ENCODE measurements at places on chromosomes 2 and 18.
A peak's percentile ranks its signal among the peaks of the same experiment; 100 is the strongest.

DNA sequence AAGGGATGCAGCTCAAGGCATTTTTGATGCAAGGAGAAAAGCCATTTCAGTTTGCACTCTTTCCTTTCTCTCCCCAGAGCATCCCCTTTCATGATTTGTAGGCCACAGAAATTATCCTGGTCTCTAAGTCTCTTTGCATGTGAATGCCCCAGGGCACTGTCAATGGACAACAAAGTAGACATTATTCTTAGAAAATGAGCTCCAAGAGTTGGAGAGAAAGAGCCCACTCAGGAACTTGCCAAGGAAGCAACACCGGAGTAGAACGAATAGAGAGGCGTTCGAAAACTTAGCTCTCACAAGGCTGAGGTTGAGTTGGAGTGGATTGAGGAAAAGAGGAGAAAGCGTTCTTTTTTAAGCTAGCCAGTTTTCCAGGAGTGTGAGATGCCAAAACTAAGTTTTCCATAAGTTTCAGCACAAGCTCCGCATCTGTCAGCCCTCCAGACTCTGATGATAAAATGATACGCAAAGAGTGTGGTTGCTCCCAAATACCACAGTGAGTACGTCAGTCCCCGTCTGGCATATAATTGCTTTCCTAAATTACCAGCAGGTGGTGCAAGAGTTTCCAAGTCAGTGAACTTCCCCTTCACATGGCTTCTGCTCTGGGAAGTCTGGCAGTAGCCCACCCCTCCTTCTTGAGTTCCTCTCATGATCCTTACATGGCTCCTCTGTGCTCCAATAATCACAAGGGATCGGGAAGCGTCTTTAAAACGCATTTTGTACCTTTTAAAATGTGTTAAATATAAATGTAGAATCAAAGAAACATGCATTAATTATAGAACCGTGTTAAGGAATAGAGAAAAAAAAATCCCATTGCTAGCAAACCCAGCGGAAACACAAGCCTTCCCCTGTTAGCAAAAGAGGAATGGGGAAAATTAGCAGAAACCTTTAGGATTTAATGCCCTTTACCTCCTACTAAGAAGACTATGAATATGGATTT is 1060.6 kb upstream of the FANCL start:
- peak; percentile 43 for DNase-seq

DNA sequence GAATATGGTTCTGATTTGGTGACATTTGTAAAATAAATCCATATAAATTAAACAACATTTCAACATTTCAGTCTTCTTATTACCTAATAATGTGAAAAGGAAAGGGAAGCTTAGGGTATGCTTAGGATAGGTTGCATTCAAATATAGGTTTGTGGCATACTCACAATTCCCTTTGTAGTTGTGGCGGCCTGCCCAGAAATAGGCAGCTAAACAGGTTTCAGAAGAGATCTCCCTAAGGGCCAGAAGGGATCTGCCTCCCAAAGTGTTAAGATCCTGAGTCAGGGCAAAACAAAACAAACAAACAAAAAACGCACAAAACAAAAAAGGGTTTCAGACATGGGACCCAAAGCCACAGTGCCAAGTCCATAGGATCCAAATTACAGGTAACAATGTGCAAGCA is 41.4 kb upstream of the TCF7L1 start:
- no peak for DNase-seq

GRCh38 chr18:62566199-62566598 is 43.4 kb downstream of the ZCCHC2 start:
- no peak for DNase-seq

- DNase-seq = no peak
These were observed 459.4 kb upstream of the UBE2E3 start for GRCh38 chr2:180520921-180521581.

GRCh38 chr2:223692191-223692947 is 90.2 kb upstream of the SCG2 start:
- DNase-seq = no peak

GRCh38 chr18:65792456-65793074 is 41.8 kb downstream of the CDH7 start:
- no peak for DNase-seq

GRCh38 chr18:45828917-45829811 is 3.7 kb downstream of the SIGLEC15 start:
- DNase-seq = no peak

GRCh38 chr2:85435981-85436835 is 17.7 kb downstream of the SH2D6 start:
- no peak for DNase-seq

- DNase-seq = no peak
These were observed 417.4 kb downstream of the TSN start for GRCh38 chr2:122172812-122173211.

GRCh38 chr2:240420206-240421104 is 15.0 kb upstream of the GPC1 start:
- no peak for DNase-seq

GRCh38 chr18:22433956-22434355 is 16.2 kb upstream of the CTAGE1 start:
- DNase-seq = no peak

DNA sequence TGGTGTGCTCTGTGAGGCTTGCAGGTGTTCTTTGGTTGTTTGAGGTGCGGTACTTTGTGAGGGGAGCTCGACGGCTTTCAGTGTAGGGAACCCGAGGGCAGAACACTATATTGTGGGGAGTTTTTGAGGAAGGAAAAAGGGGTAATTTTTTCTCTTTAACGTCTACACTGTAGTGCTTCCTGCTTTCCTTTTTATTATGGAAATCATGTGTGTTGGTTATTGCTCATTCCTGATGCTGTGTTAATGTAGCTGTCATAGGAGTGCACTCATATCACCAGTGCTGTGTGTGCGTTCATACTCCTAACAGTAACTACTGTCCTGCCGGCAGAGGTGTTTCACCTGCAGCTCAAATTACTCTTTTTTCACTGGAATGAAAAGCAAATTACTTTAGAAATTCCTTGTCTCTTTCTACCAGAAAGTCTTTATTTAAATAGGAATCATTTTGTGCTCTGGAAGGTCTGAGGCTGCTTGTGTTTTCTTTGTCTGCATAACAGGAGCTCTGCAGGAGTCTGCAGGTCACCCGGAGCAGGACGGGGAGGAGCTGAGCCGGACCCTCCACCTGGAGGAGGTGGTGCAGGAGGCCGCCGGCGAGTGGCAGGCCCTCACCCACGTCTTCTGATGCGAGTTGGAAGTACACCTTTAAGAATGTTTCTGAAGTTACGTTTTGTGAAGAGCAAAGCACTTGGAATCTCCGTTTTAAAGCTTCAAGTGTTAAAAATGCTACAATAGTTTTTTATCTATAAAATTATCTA is 145.5 kb downstream of the ZNF236 start:
- no peak for DNase-seq

DNA sequence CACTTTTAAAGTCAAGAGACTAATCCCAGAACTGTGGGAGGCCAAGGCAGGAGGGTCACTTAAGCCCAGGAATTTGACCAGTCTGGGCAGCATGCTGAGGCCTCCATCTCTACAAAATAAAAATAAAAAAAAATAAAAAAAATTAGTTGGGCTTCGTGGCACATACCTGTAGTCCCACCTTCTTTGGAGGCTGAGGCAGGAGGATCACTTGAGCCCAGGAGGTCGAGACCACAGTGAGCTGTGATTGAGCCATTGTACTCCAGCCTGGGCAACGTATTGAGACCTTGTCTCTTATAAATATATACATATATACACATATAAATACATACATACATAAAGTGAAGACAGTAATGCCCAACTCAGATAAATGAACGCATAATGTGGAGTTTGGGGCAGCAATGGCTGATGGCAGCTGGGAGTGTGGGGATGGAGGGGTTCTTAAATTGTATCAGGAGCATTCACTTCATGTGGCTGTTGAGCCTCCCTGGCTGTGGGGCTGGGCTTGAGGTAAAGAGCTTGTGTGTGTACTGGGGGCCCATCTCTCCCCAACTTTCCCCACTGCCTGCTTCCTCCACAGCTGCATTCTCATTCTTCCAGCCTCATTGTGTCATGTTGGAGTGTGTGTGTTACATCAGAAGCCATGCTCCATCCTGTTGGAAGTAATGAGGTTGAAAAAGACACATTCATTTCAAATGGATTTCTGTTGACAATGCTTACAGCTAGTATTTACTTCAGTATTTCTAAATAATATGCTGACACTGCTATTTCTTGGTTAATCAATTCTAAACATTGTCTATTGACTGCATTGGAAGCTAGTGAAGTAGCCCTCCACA is 96.5 kb upstream of the HS6ST1 start:
- DNase-seq = no peak

DNA sequence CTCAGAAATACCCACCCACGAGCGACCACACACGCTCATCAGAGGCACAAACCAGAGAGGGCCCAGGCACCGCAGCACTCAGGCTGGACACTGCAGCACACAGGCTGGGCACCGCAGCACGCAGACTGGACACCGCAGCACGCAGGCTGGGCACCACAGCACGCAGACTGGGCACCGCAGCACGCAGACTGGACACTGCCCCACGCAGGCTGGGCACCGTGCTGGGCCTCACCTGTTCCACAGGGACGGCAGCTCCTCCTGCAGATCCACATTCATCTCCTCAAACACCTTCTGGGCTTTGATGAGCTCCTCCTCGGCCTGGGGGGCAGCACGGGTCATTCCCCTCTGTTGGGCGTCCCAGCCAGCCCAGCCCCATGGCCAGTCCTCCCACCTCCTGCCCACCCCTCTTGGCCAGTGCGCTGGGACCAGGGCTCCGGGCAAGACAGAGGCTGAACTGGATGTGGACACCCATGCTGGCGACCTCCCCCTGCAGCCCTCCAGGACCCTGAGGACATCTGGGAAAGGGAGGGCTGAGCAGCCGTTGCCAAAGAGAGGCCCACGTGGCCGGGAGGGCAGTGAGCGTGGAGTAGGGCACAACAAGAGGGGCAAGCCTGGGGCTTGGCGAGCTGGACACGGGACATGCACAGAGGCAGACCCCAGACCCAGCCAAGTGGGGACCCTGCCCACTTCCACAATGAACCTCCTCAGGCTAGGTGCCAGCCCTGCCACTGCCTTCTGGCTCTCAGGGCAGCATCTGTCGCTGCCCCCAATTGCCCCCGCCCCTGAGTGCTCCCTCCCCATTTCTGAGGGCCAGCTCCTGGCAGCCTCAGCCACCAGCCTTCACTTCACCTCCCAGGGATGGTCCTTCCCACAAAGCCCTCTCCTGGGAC is 43.0 kb downstream of the BIN1 start:
- no peak for DNase-seq

- no peak for DNase-seq
These were observed 13.8 kb downstream of the PREPL start for GRCh38 chr2:44347526-44347925.

DNA sequence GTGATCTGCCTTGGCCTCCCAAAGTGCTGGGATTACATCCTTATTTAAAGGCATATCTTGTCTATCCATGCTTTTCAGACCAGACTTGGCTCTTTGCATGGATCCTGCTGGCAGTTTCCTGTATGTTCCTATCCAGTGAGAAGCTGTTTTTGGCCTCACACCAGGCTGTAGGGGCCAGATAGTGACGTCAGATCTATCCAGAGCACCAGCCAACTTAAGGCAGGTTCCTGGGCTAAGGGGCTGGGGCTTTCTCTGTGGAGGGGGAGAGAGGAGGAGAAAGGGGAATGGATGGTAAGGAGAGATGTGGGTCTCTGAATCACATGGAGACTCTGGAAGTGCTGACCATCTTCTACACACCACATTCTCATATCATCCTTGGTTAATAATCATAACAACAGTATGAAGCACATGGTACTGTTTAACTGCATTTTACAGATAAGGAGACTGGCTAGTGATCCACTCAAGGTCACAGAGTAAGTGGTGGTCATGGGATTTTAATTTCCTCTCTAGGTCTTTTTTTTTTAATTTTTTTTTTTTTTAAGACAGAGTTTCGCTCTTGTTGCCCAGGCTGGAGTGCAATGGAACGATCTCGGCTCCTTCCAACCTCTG is 2.0 kb upstream of the FAM117B start:
- DNase-seq = no peak

- no peak for DNase-seq
These were observed 640.2 kb upstream of the POU3F3 start for GRCh38 chr2:104213758-104214157.

- DNase-seq = no peak
These were observed 278.8 kb upstream of the SESTD1 start for GRCh38 chr2:179543361-179543901.

DNA sequence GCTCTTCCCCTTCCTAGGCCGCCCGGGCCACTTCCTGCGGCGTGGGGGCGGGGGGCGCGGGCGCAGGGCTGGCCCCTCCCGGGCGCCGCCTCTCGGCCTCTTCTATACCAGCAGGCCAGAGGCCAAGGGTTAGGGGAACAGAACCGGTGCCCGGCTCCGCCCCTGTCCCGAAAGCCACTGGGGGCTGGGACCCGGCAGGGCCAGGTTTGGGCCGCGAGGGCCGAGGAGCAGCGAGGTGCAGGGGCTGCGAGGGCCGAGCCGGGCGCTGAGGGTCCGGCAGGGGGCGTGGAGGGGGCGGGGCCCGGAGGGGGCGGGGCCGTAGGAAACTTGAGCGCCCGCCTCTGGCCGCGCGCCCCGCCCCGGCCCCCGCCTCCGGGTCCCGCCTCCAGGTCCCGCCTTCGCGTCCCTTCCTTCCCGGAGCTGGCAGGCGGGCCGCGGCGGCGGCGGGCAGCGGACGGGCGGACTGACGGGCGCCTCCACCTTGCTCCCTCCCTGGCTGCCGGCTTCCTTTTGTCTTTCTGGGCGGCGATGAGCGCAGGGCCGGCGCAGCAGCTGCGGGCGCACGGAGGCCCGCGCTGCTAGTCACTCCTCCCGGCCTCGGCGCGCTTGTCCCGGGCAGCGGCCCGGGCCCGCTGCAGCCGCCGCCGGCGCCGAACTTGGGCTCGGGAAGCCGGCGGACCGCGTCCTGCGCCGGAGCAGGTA is at the start of gene HPCAL1:
Gene HPCAL1 (plus strand): TSS at position 426 of the 702 bp plus-strand sequence. CDS start 116,854 bp downstream, outside the sequence.
- no peak for DNase-seq

GRCh38 chr2:95091885-95092555 is 29.6 kb downstream of the MRPS5 start:
- DNase-seq = no peak

DNA sequence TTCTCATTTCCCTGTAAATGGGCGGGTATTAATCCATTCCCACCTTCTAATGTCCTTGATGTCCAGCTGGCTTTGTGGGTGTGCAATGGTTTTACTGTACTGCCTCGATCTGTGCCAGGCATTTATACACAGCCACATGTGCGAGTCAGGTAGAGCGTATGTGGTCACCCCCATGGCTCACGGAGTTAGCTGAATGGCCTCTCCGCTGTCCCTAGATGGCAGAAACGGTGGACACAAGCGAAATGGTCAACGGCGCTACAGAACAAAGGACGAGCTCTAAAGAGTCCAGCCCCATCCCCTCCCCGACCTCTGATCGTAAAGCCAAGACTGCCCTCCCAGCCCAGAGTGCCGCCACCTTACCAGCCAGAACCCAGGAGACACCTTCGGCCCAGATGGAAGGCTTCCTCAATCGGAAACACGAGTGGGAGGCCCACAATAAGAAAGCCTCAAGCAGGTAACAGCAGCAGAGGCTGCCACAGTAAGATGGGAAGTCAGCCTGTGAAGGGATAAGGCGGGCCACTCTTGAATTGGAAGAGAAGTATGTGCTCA is 59.1 kb upstream of the EML6 start:
- DNase-seq = no peak

GRCh38 chr2:17251171-17251570 is 267.1 kb downstream of the RAD51AP2 start:
- DNase-seq = no peak

All from kidney epithelial cell (primary cell).